ENCODE measurements at places on chromosomes 5 and 9.

GRCh38 chr9:107312376-107313050 lies 29.4 kb downstream of the RAD23B start:
- no peak for DNase-seq

GRCh38 chr5:104199771-104200170 lies 637.2 kb upstream of the NUDT12 start:
- DNase-seq = no peak

- DNase-seq = no peak
Measured at GRCh38 chr9:110691002-110691549, 22.5 kb downstream of the MUSK start.

GRCh38 chr5:83069096-83069799 lies 7.9 kb downstream of the TMEM167A start:
- no peak for DNase-seq

DNA sequence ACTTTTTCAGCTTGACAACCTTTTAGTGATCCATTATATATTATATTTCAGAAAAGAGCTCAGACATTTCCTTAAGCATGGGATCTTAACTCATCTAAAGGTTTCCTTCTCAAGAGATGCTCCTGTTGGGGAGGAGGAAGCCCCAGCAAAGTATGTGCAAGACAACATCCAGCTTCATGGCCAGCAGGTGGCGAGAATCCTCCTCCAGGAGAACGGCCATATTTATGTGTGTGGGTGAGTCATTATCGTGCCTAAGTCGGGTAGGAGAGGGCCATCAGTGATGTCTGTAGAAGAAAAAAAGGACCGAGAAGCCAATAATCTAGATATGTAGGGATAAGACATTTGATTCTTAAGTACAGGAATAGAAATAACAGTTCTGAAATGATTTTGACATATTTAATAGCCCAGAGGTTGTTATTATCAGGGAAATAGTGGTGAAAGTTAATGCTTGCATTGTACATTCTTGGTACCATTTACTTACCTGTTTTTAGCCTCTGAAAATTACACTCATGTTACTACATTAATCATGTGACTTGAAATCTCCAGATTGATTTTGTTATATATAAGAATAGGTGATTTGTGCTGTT lies 28.2 kb downstream of the MTRR start:
- DNase-seq = no peak

DNA sequence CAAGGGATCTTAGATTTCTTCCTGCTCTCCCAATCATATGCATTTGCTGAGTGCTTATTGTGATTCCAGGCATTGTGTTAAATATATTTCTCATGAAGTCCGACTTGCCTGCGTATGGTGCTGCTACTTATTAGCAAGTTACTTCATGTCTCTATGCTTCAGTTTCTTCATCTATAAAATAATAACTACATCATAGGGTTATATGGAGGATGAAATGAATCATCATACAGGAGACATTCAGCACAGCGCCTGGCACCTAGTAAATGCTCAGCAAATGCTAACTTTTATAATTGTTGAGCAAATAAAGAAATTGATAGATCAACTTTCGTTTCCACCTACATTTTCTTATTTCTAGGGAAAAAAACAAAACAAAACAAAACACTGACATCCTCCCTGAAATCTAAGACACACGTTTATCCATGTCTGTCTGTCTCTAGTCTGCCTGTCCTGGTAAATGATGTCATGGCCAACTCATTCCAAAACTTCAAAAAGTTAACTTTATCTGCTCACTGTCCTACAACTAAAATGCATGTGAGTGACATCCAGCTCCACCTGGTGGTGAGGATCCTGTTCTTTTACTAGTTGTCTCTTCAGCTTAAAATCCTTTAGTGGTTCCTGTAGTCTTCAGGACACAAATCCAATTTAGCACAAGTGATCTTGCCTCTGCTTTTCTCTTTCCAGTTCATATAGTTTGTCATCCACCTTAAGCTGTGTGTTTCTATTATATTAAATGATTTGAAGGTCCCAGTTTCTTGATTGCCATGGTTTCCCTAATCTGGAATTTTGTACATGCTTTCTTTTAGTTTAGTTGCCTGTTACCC lies 27.7 kb downstream of the PPP3R2 start:
- no peak for DNase-seq

DNA sequence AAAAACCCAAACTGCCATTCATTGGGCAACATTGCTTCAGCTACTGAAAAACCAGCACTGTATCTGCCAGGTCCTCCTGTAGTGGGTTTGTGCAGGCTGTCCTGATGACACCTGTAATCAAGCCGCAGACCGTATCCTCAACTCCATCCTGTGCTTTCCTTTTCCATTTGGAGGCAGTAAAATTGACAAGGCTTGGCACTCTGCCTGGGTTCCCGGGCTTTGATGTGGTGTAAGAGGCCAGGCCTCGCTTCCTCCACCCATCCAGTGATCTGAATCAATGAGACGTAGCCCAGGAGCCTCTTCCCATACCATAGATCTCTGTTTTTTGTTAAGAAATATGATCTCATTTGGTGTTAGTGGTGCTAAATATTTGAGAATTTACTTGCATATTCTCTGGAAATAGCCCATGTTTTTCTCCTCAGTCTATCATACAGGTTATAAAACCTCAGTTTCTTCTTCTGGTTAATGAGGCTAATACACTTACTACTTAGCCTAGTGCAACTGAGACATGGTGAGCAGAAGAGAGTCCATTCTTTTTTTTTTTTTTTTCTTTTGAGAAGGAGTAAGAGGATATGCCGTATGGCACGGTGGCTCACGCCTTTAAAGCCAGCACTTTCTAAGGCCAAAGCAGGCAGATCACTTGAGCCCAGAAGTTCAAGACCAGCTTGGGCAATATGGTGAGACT lies 34.8 kb downstream of the LSM11 start:
- DNase-seq = no peak

GRCh38 chr5:27911216-27911615 lies 872.8 kb upstream of the CDH9 start:
- DNase-seq = no peak

DNA sequence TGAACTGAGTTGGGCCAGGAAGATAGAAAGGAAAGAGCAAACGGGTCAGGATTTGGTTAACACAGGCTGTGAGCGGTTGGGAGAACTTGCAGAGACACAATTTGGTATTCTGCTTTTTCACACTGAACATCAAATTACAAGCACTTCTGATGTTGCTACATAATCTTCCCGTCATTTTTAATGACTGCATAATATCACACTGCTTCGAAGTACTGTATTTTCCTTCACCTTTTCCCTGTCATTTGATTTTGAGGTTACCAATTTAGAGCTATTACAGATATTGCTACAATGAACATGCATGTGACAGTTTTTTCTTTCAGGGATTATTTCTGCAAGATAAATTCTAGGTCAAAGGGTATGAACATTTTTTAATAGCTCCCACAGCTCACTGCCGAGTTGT lies 71.4 kb upstream of the CPEB4 start:
- DNase-seq = no peak

- DNase-seq = no peak
Measured at GRCh38 chr5:116437351-116437705, 137.3 kb downstream of the SEMA6A start.

DNA sequence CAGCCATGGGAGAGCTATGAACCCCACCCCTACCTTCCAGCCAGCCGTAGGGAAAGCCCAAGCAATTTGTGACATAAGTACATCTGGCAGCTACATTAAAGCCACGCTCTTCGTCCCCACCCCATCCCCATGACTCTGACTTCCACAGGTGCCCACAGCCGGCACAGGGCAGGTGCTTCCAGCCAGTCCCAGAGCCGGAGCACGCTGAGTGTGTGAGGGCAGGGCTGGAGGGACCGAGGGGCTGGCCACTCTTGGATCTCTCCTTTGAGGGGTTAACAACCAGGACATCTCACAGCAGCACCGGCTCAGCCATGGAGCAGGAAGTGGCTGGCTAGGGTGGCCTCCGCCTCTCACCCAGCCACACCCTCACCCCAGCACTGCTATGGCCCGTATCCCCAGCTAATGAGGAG lies 2.4 kb upstream of the FAM78A start:
- DNase-seq = no peak

DNA sequence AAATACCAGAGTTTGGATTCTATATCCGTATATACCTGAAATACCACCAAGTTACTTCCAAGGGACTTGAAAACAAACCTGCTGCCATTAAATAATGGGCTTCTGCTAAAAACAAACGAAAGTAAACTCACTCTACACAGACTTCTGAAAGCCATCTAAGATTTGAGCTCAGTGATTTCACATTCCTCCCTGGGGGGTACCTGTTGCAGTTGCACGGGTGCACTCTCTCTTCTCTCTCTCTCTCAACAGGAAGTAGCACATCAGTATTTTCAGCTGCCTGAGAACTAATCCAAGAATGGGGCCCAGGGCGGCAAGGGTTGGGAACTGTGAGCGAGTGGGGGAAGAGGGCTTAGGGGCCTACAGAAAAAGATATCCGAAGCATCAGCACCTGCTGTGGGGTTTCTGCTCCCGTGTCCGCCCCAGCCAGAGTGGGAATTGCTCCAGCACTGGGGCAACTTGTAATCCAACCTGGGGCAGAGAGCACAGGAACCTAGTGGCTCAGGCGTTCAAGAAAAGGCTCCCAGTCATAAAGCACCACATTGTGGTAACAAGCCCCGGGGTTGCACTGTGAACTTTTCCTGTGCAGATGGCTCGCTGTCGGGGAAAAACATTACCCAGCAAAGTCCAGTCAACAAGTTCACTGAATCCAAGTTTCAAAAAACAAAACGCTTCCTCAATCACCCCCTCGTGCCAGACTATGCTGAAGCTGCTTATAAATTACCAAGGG lies 99.8 kb downstream of the EFNA5 start:
- DNase-seq = no peak

DNA sequence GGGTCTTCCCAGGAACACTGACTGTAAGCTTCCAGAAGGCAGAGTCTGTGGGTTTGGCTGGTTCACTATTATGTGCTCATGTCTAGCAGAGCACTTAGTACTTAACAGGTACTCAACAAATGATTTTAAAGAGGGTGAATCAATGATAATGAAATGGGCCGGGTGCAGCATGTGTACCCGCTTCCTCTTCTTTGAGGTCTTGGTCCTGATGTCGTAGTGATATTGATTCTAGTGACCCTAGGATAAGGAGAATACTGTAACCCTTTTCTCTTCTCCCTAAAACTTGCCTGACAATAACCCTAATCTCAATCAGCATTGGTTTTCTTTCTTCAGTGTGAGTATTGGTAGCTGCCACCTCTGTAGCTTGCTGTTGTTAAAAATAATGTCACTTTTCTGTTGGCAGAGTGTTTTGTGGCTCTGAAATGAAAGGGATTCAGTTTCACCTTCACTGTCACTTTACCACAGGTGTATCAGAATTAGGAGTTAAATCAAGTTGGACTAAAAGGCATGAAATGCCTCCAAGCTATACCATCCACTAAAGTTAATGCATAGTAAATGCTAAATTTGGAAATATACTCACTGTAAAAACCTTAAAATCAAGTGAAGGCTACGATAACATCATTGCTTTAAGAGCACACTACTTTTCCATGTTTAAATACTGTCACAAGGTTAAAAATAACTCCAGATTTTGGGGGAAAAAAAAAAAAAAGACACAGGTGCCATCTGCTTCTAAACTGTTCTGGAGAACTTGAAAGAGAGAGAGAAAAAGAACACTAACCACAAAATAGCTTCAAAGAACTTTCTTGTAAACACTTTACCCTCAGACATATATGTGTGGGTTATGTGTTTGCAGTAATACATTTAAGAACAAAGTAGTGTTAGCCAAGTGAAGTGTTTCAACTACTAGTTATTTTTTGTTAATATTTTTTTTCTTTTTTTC lies 6.0 kb downstream of the CAMK4 start:
- DNase-seq = no peak

GRCh38 chr5:166716856-166717492 lies 1574.5 kb upstream of the WWC1 start:
- DNase-seq = no peak

DNA sequence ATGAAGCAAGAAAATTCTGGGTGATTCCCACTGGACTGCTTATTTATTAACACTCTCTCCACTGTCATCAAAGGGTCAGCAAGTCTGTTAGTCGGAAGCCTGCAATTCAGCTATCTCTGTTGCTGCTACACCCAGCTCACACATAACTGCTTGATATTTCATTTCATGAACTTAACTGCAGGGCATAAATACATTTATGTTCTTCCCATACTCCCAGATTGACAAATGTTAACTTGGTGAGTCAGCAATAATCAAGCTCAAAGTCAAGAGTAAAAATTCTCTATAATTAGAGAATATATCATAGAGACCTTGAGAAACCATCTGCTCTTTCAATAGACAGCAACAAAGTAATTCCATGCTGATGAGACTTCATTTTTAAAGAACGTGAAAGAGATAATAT lies 198.8 kb downstream of the ADAMTS12 start:
- DNase-seq = no peak

GRCh38 chr5:98200726-98201541 lies 572.5 kb upstream of the RGMB start:
- DNase-seq = no peak

DNA sequence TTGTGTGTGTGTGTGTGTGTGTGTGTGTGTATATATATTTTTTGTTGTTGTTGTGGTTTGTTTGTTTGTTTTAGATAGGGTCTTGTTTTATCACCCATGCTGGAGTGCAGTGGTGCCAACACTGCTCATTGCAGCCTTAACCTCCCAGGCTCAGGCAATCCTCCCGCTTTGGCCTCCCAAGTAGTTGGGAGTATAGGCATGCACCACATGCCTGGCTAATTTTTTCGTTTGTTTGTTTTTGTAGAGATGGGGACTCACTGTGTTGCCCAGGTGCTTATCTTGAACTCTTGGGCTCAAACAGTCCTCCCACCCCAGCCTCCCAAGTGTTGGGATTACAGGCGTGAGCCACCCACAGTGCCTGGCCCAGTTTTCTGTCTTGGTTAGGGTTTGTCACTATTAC lies 77.3 kb downstream of the GAPVD1 start:
- DNase-seq = no peak

GRCh38 chr9:16825971-16826625 lies 44.4 kb downstream of the BNC2 start:
- DNase-seq = no peak

DNA sequence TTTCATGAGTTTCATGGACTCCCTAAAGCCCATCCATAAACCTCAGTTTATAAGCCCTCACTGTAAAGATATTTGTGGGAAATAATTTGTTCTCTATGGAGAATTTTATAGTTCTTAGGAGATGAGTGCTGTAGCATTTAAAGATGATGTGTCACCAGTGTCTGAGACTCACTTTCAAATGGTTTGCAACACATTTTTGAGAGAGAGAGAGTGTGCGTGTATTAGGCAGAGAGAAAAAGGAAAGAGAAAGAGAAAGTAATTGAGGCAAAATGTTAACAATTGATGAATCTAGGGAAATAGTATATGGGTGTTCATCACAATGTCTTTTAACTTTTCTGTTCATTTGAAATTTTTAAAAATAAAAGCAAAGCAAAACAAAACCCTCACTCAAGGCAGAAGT lies 479.0 kb downstream of the ZSWIM6 start:
- no peak for DNase-seq

- DNase-seq = peak; percentile 40
Measured at GRCh38 chr5:142611154-142611553, 74.7 kb downstream of the FGF1 start.

DNA sequence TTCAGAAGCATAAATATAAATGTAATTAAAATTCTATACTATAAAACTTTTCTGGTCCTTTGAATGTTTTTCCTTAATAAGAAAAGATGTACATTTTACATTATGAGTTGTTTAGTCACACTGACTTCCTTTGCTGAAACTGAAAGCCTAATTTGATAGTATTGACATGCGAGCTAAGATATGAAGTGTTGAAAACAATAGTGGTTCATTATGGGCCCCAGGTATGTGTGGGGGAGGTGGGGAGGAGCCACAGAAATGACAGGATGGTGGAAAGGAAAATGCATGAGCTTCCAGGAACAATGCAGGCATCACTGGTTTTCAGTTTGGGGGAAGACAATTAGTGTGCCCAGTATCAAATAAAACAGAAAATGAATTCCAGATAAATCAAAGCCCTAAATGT lies 35.4 kb upstream of the RLN1 start:
- DNase-seq = no peak

GRCh38 chr5:159907689-159908590 lies 8.3 kb upstream of the ADRA1B start:
- no peak for DNase-seq
